ENCODE measurements at places on chromosomes 11 and 22. TPM values are rescaled to one million over a fixed set of nuclear protein-coding genes. Genes with fewer than 3 reads are reported as not detected.

Gene GLB1L2
- total RNA-seq = not detected

Gene SAA1
- 8.6 TPM for total RNA-seq

Gene APOA4
- not detected for total RNA-seq

Gene OR10A2
- total RNA-seq = not detected

Gene DLG2
- total RNA-seq = 10.1 TPM

Gene SLC6A5
- total RNA-seq = not detected

Gene CYP2D6
- total RNA-seq = 0.37 TPM

Gene PSMD13
- total RNA-seq = 79.8 TPM

Gene TRIM6
- total RNA-seq = 1.3 TPM

Gene ALDH3B2
- not detected for total RNA-seq

Measured in heart left ventricle (tissue), 16 donors.